Mesendoderm (in vitro differentiated cells): ENCODE measurements at places on chromosomes 1 and 21.

- DNase-seq, result no peak
Observed at GRCh38 chr21:29316029-29316742, 17.5 kb downstream of the BACH1 start.

DNA sequence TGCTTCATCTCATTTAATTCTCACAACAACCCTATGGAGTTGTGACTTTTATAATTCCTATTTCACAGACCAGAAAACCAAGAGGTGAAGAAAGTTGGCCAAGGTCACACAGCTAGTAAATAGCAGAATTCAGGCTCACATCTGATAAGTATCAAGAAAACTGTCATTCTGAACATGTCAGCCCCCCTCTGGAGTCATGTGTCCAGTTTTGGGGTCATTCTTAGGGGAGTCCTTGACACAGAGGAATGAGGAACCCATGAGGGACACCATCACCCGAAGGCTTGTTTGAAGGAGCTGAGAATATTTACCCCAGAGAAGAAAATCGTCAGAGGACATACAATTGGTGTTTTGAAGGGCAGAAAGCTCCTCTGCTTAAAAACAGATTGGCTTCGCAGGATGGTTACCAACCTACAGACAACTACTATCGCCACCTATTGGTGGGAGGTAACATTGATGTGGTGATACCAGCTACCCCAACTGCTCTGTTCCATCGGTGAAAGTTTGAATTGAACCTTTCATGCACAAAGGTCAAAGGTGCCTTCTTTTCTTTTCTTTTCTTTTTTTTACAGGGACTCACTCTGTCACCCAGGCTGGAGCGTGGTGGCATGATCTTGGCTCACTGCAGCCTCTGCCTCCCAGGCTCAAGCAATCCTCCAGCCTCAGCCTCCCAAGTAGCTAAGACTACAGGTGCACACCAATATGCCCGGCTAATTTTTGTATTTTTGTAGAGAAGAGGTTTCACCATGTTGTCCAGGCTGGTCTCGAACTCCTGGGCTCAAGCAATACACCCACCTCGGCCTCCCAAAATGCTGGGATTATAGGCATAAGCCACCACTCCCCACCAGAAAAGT, 31.3 kb downstream of the NCMAP start:
- peak; percentile 70 for DNase-seq

- peak; percentile 83 for DNase-seq
Observed at GRCh38 chr21:38352536-38353219, 95.9 kb downstream of the KCNJ15 start.

DNA sequence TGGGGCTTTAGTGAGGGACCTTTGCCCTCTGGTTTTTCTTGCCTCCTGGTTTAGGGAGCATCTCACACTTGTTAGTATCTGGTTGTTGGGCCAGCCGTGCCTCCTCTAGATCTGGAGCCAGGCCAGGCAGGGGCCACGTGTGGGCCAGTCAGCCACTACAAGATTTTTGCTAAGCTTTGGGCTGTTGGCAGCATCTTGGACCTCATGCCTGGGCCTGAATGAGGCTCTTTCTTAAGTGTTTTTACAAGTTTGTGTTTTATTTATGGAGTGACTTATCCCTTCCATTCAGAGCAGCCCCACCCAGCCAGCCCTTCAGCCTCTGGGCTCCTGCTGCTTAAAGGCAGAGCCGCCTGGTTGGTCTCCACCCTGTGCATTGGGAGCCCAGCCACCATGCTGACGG, 1.6 kb upstream of the SH3BGRL3 start:
- DNase-seq, result no peak

DNA sequence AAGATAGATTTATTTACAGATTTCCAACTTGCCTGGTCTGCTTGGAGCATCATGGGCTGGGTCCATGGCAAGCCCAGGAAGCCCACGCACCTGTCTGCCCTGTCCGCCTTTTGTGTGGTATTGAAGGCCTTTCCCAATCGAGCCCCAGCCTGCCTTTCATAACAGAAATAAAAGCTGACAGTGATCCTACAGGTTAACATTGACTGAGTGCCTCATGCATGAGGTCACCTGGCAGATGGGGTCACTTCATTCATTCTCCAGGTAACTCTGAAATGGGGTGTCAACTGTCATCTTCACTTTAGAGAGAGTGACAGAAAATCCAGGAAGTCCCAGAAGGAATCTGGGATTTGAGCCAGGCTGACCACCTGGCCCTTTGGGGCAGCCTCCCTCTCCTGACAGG, 36.3 kb upstream of the CASZ1 start:
- DNase-seq, result no peak

DNA sequence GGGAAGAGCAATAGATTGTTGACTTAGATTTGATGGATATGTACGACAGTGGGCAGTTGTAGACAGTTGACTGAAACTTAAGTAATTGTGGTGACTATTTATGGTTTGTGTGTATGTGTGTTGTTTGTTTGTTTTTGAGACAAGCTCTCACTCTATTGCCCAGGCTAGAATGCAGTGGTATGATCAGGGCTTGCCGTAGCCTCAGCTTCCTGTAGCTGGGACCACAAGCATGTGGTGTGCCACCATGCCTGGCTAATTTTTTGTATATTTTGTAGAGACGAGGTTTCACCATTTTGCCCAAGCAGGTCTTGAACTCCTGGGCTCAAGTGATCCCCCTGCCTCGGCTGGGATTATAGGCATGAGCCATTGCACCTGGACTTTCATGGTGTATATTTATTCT, 9.8 kb downstream of the SDHC start:
- no peak for DNase-seq

- no peak for DNase-seq
Observed at GRCh38 chr1:245235156-245235555, 80.4 kb downstream of the KIF26B start.

GRCh38 chr1:111213412-111213811, 13.0 kb upstream of the DENND2D start:
- DNase-seq, result no peak

GRCh38 chr1:60560701-60561100, 487.1 kb upstream of the C1orf87 start:
- no peak for DNase-seq

- DNase-seq, result no peak
Observed at GRCh38 chr1:118118469-118118868, 66.6 kb downstream of the SPAG17 start.

- peak; percentile 78 for DNase-seq
Observed at GRCh38 chr1:8078176-8078671, 52.1 kb upstream of the ERRFI1 start.

DNA sequence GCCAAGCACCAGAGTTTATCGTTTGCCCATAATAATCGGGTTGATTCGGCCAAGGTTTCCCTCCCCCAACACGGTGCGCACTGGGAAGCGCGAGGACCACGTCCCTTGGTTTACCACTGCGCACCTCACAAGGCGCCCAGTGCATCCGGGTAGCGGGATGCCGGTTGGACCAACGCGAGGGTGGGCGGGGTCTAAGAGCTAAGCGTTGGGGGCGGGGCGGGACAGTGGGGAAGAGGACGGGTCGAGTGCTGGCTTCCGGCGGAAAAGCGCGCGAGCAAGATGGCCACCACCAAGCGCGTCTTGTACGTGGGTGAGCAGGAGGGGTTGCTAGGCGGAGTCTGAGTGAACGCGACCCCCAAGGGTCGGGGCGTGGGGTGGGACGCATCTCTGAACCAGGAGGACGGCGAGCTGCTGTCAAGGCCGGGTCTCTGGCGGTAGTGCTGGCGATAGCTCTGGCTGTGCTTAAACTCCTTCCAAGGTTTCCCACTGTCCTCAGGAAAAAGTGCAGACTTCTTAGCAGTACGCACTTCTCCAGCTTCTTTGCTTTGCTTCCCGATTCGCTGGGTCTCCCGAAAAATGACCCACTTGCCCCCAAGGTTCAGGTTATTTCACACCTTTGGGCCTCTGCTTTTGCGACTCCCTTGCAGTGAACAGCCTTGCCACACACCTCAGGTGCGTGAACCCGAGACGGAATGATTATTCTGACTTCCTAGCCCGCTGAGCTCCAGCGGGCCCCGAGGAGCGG, at the start of gene PPIE:
Gene PPIE, plus strand, starts transcription at position 261 of the 745 bp plus-strand sequence. Its CDS starts 19 bp downstream, at position 280.
- peak; percentile 93 for DNase-seq

- peak; percentile 26 for DNase-seq
Observed at GRCh38 chr1:95534985-95535384, 301.0 kb downstream of the RWDD3 start.

DNA sequence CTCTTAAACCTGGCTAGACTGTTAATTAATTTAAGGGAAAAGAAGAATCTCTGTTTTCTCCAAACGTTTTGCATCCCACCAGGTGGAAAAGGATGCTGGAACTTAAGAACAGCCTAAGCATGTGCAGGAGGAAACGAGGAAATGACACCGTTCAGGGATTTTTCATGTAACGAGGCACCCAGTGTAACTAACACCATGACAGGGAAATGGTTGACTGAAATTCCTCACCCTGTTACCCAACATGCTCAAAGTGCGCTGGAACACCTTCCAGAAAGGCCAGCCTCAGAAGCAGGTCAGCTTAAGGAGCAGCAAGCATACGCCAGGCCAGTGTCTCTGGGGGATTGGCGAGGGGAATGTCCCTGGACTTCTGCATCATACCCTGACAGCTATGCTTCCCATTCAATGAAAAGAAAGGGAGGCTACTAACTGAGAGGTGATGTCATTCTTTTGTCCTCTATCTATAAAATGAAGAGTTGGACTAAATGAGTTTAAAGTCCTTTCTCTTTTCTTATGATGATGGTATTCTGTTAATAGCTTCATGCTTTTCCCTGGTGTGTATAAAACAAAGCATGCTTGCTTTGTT, 21.6 kb downstream of the TNN start:
- DNase-seq, result no peak

DNA sequence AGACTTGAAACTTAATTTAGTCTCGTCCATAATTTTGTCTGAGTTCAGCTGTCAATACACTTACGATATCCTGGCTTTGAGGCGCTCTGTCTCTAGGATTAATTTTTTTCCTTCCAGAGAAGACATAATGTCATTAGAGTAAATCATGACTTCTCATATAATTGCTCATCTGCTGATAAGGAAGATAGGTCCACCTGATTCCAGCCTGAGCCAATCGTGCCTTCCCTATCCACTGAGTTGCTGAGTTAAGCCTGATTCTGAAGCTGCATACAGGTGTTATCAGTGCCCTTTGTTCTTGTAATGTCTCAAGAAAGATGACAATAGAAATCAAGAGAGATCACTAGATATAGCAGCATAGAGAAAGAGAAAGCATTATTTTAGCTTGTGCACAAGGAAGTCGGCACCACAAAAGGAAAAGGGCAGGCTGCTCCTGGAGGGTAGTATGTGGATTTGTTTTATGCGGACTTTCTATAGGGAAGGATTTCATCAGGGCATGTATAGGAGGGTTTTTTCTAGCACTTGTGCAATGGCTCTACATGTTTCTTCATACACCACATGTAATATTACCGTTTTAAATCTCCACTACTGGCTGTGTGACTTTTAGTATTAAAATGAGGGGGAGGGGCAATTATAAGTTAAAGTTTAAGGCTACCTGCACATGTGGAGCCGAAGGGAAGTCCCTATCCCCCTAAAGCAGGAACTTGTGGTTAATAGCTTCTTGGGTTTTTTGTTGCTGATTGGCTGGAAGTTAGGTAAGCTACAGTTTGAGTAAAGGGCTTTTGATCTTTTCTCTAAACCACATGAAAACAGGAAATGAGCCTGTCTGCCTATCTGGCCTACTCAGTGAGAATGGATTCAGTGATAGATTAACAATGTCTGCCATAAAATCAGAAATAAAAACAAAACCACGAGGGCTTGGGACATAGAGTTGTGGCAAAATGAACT, 133.4 kb downstream of the PLPPR5 start:
- DNase-seq, result peak; percentile 60

GRCh38 chr1:74195339-74195738, 2.6 kb downstream of the LRRIQ3 start:
- DNase-seq, result no peak

GRCh38 chr21:38861989-38862683, 56.4 kb downstream of the ETS2 start:
- no peak for DNase-seq

DNA sequence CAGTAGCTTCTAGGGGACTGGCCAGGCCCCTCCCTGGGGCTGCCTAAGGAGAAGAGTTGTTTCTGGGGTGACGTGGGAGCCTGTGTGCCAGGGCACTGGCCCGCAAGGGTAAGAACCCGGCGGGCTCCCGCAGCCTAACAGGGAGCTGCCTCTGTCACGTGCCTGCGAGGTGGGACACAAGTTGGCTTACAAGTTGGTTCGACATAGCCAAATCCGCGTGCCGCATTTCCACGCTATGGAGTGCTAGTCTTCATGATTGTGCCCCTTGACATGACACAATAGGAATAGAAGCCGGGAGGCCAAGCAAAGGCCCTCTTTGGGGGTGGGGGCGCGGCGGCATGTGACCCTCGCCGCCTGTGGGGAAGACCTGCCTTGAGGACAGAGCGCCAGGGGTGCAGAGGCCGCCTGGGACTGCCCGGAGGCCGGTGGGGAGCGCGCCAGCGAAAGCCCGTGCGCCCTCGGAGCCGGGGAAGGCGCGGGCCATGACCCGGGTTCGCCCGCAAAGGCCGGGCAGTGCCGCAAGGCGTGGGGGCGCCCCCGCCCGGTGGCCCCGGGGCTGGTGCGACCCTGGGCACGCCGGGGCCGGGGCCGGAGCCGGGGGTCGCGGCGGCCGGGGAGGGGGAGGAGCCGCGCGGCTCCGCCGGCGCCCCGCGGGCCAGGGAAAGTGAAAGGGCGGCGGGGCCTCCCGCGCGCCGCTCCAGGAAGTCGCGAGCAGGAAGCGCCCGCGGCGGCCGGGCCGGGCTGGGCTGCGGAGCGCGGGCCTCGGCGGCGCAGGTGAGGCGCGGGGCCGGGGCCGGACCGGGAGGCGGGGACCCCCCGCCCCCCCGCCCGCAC, at the start of gene SLC37A1:
Gene SLC37A1, plus strand, starts transcription at position 702 of the 834 bp plus-strand sequence. CDS start 4,603 bp downstream, outside the sequence.
- no peak for DNase-seq

DNA sequence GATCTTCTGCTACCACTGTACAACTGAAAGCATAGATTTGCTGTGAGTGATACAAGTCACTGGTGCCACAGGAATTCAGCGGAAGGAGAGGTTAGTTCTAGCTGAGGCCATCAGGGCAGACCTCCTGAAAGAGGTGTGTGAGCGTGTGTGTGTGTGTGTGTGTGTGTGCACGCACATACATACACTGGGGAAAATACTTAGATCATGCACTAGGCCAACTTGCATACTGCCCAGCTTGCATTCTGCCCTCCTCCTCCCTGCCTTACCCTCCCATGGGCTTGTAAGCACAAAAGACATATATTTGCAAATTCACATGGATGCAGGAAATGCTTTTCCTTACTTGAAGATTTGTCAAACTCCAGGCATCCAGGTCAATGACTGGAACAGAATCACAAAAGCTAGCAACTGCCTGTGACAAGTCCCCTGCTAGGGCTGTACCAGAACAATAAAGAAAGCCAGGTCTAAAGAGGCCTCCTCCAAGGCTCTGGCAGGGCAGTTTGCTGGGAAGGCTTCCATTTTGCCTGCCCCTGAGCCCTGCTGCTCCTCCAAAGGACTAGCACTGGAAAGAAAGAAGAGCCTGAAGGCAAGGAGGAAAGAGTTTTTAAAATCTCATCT, 23.2 kb downstream of the PLEKHA6 start:
- DNase-seq, result no peak

- DNase-seq, result peak; percentile 98
Observed at GRCh38 chr1:158149577-158150269, 31.0 kb upstream of the CD1D start.

GRCh38 chr1:56187405-56187804, 392.0 kb downstream of the PLPP3 start:
- no peak for DNase-seq

- DNase-seq, result no peak
Observed at GRCh38 chr1:1958071-1958541, 39.0 kb upstream of the TMEM52 start.

GRCh38 chr21:38824124-38824822, 18.5 kb downstream of the ETS2 start:
- no peak for DNase-seq

GRCh38 chr1:44044071-44044801, 13.0 kb upstream of the SLC6A9 start:
- no peak for DNase-seq
